NCI-H1694 (cell line): ENCODE measurements at places on chromosomes 1 and 21.

- DNase-seq: no peak
Measured at GRCh38 chr1:53273526-53273925, 35.2 kb upstream of the MAGOH start.

GRCh38 chr1:79692519-79692918 lies 686.0 kb upstream of the ADGRL4 start:
- no peak for DNase-seq

GRCh38 chr1:94118013-94118412 lies 2.9 kb downstream of the ABCA4 start:
- no peak for DNase-seq

GRCh38 chr1:162351246-162351842 lies 25.3 kb downstream of the SPATA46 start:
- DNase-seq: no peak

DNA sequence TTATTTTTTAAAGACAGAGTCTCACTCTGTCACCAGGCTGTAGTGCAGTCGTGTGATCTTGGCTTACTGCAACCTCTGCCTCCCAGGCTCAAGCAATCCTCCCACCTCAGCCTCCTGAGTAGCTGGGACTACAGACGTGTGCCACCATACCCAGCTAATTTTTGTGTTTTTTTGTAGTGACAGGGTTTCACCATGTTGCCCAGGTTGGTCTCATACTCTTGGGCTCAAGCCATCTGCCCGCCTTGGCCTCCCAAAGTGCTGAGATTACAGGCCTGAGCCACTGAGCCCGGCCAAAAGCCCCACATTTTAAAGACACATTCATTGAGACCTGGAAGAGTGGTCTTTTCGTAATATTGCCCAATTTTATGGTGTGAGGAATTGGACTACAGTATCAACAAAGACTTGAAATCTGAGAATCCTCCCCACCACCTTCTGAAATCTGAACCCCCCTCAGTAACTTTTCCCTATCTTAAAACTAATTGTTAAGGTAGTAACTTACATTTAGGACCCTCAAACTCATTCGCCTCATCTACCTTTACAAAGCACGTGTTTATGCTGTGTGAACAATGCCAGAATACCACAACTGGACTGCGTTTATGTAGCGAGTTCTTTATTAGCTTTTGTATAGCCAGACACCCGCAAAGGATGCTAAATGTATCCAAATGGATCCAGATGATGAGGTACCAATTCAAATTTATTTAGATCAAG lies 2.7 kb downstream of the ERRFI1 start:
- DNase-seq: no peak

- DNase-seq: no peak
Measured at GRCh38 chr1:36161641-36162531, 5.9 kb downstream of the MAP7D1 start.

DNA sequence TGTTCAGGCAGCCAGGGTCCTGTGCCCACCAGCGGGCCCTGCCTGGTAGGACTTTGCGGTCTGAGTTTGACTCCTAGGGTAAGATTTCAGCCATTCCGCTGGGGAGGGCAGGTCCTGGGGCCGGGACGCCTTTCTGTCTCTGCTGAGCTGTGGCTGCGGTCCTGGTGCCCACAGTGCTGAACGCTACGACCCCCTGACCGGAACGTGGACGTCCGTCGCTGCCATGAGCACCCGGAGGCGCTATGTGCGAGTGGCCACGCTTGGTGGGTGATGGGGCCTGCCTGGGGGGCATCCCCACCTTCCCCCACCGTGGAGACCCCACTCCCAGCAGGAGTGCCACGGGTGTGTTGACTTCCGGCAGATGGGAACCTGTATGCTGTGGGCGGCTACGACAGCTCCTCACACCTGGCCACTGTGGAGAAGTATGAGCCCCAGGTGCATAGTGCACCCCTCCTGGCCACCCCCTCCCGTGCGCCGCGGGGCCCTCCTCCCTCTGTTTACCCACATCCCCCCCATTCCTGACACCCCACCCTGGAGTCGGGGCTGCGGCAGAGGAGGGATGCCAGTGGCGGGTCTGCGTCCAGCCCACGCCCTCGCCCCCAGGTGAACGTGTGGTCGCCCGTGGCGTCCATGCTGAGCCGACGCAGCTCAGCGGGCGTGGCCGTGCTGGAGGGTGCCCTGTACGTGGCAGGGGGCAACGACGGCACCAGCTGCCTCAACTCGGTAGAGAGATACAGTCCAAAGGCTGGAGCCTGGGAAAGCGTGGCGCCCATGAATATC lies 2.3 kb upstream of the PLEKHN1 start:
- no peak for DNase-seq

- DNase-seq: no peak
Measured at GRCh38 chr1:110668549-110668948, 6.2 kb downstream of the KCNA3 start.

DNA sequence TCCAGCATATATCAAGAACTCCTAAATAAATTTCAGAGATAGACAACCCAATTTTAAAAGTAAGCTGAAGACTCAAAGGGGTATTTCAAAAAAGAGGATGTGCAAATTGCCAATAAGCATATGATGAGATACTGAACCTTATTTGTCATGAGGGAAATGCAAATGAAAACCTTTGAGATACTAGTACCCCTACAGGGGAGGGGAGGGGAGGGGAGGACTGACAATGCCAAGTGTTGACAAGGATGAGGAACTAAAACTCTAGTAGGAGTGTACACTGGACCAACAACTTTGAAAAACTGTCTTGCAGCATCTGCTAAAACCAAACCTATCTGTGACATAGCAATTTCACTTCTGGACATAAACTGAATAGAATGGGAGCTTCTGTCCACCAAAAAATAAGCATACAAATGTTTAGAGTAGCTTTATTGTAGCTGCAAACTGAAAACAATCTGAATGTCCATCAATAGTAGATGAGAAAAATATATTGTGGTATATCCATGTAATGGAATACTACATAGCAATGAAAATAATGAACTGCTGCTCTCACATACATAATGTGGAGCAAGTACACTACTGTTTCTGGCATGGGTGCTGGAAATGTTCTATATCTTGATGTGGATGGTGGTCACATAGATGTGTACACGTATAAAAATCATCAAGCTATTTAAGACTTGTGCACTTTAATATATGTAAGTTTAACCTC lies 57.2 kb downstream of the CDK18 start:
- no peak for DNase-seq

GRCh38 chr1:96741335-96741734 lies 19.8 kb downstream of the PTBP2 start:
- DNase-seq: no peak

GRCh38 chr1:245881767-245882391 lies 625.2 kb downstream of the SMYD3 start:
- DNase-seq: no peak

- DNase-seq: no peak
Measured at GRCh38 chr1:152902636-152903035, 5.7 kb upstream of the IVL start.
